ENCODE measurements at places on chromosomes 12 and 14.

GRCh38 chr14:52852810-52853521, 61.6 kb upstream of the GNPNAT1 start:
- DNase-seq: no peak

- DNase-seq: no peak
Measured at GRCh38 chr12:109494348-109494881, 17.0 kb downstream of the UBE3B start.

DNA sequence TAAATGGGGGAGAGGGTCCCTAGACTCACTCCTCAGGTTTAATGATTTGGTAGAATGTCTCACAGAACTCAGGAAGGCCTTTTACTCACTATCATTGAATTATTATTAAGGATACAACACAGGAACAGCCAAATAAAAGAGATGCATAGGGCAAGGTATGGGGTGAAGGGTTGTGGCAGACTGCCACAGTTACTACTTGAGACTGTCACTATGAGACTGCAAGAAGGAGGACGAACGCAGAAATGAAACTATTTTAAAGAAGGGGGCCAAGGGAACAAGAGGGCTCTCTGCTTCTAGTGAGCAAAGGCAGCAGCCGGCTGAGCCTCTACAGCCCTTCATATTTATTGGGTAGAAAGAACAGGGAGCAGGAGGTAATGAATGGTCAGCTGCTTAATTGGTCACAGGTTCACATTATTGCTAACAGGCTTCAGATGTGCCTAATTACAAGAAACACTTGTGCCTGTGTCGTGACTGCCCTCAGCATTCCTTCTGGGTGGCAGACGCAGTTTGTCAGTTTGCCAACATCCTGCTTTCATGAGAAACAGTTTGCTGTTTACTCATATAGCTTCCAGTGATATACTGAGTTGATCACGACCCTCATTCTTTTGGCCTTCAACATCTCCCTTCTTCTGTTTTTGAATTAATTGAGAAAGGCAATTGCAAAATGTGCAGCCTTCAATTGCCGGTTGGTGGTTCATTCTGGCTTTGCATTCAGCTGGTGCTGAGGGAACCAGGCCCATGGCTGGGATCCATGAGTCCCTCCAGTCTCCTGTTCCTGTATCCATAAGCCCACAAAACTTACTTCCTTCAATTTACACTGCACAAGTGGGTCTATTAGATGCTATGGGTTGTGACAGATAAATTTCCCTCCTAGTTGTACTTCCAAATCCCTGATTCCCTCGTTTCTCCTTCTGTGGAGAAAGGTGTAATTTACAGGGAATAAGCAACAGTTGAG, 82.8 kb upstream of the PLEKHG7 start:
- no peak for DNase-seq

DNA sequence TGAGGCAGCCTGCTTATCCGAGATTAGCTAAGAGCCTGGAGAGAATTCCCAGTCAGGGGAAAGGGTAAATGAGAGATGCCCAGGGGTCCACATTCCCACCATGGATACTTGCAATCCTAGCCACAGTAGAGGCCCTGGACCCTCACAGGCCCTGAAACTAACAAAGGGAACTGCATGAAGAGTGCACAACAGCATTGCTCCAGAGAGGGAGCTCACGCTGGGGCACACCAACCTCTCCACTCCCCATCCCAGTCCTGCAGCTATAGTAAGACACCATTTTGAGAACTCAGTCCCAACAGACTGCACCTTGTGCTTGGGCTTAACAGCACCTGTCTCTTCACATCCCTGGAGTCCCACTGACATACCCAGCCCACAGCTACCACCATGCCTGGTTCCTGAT, 30.5 kb downstream of the CEP83 start:
- no peak for DNase-seq

DNA sequence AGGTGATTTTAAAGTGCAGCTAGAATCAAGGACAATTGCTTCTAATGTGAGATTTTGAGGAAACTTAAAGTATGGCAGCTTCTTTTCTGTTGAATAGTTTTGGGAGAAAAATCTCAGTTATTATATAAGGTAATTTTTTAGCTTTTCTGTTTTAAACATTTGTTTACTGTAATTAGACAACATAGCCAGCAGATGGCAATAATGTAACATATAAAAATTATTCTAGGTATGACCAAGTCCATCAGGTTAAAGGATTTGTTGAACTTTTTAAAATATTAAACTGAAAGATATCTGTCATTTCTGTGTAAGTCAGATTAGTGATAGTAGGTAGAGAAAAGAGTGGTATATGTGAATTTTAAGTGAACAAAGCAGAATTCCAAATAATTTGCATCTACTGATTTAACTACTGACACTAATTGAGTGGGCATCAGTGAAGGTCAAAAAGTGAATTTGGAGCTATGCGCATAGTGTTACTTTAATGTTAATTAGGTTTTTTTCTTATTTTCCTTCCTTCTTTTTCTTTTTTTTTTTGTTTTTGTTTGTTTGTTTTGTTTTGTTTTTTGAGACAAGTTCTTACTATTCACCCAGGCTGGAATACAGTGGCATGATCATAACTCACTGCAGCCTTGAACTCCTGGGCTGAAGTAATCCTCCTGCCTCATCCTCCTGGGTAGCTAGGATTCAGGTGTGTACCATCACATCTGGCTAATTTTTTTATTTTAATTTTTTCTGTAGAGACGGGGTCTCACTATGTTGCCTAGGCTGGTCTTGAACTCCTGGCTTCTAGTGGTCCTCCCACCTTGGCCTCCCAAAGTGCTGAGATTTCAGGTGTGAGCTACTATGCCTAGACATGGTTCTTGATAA, 18.6 kb downstream of the PRORP start:
- DNase-seq: no peak

- DNase-seq: no peak
Measured at GRCh38 chr14:76708028-76708427, 53.2 kb upstream of the VASH1 start.

DNA sequence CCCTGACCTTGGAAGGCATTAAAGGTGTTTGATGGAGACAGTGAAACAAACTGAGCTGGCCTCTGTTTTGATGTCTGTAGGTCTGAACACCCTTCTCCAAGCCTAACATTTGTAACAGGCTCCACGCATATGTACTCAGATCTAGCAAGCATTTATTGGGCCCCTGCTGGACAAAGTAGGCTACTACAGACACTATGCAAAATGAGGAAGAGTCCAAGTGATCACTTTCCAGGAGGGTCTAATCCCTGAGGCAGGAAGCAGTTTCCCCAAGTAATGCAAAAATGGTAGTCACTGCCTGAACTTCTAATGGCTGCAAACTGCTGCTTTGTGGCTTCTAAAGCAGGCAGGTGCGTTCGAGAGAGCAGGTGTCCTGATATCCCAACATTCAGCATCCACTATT, 405.8 kb downstream of the MED13L start:
- DNase-seq: no peak

GRCh38 chr12:74537707-74538385, at the start of gene ATXN7L3B:
ATXN7L3B (plus strand) TSS chr12:74537835; CDS start chr12:74538113, 278 bp downstream.
- DNase-seq: peak; percentile 91

DNA sequence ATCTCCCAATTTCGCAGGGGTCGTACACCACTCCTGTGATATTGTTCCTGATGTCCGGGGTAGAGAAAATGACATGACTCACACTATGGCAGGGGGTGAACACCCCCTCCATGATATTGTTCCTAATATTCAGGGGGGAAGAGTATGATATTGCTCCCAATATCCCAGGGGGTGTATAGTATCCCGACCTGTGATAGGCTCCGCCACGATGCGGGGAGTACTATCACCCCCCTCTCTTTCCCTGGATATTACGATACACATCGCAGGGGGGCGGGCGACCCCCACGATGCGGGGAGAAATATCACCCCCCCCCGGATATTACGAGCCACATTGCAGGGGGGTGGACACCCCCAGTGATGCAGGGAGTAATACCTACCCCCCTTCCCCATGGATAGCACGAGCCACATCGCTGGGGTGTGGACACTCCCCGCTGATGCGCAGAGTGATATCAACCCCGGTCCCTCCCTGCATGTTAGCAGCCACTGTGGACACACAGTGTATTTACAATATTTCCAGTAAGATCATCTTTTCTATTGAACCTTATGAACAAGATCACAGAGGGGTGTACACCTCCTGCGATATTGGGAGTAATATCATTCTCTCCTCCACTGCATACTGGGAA, 17.7 kb downstream of the SMIM41 start:
- DNase-seq: no peak
